Osteocyte (in vitro differentiated cells): ENCODE measurements at places on chromosomes 13 and 19. TPM values are rescaled to one million over a fixed set of nuclear protein-coding genes. Genes with fewer than 3 reads are reported as not detected.

DNA sequence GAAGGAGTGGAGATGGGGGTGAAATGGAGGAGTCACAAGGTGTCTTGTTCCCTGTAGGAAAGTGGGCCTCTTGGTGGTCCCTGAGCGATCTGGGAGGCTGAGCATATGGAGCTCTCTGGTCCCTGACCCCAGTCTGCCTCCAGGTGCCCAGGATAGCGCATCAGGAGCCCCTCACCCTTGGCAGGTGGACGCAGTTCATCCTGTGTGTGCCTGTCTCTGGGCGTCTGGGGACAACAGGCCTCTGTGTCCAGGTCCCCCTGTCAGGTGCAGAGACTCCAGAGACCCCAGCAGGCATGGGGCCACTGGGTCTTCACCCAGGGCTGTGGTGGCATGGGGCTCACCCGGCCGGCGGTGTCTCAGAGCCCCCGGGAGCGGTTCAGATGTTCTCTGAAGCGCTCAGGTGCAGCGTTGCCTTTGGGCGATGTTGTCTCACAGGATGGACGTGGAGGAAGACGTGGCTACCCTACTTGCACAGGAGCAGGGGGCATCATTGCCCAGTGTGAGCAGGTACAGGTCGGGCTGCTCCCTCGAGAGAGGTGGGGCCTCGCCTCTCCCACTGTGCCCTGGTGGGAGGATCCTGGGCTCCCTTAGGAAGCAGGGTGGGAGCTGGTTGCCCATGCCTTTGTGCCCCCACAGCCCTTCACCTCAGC is 58.1 kb upstream of the TPM4 start:
- no peak for DNase-seq

DNA sequence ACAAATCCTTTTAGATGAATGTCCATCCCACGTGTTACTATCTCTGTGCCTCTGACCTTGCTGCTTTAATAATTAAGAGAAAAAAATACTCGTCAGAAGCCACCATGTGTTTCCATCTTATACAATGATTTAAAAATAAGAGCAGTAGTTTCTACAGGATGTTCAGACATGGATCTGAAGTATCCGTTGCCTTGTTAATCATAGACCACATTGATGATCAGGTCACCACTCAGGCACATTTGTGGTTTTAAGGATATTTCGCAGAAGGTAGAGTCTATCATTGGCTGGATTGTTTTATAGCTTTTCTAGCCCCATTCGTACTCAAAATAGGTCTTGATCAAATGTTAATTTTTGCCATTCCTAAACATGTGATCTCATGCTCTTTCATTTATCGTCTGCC is 710.0 kb upstream of the ARGLU1 start:
- no peak for DNase-seq

- DNase-seq, result no peak
Measured at GRCh38 chr19:38649305-38650171, 2.1 kb downstream of the ACTN4 start.

DNA sequence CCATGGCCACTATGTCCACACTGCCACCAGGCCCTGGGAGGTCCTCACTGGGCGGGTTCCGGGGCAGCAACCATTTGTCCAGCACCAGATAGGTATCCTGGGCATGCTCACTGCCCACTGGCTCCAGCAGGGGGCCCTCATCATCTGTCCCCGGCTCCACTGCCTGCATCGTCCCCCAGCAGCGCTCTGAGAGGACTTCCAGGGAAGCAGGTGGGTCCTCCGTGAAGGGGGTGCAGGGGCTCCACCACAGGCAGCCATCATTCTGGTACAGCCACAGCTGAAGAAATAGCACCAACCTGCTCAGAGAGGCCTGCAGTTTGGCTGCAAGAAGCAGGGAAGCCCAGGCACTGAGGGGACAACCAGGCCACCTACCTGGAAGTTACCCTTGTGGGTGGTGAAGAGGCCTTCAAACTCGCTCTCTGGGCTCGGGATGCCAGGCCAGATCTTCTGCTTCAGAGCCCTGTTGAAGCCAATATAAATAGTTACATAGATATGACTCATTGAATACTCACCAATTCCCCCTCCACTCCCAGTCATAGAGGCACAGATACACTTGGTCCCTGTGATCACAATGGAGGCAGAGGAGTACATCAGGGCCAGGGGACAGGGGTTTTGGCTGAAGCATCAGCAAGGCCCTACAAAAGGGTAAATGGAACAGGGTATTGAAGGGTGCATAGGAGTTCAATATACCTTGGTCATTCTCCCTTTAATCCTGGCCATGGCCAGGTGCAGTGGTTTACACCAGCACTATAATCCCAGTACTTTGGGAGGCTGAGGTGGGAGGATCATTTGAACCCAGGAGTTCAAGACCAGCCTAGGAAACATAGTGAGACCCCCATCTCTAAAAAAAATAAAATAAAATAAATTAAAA is 4.1 kb downstream of the SWSAP1 start:
- no peak for DNase-seq

Gene CPB2
- total RNA-seq, result not detected in 2 replicates

Gene FREM2
- 0.30 and 0.37 TPM in 2 replicates for total RNA-seq

Gene CSNK1A1L
- total RNA-seq, result not detected in 2 replicates

DNA sequence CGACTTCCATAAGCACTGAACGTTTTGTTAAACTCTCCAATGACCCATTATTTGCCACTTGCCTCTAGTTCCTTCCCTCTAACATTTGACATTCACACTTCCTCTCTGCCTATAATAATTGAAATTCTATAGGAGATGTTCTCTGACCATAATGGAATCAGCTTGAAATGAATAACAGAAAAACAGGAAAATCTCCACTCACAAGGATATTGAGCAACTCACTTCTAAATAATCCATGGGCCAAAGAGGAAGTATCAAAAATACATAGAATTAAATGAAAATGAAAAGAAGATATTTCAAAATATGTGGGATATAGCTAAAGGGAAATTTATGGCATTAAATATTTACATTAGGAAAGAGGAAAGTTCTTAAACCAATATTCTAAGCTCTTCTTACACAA is 3.4 kb upstream of the FCGBP start:
- DNase-seq, result no peak

DNA sequence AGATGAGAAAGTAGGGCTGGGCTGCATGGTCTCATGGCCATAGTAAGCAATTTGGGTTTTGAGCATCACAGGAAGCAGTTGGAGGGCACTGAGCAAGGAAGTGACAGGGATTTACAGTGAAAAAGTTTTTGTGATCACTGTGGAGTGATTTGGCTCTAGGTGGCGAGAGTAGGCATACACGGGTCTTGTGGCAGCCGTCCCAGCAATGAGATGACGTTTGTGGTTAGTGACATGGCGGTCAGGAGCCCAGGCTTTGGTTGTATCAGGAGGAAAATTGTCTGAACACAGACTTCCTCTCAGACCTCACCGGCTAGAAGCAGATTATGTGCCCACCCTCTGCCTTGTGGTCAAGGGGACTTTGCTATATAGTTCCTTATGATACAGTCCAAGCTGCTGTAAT is 3.3 kb downstream of the ZNF444 start:
- DNase-seq, result no peak

GRCh38 chr13:49214917-49215376 is 5.2 kb upstream of the MLNR start:
- DNase-seq, result no peak

Gene PLIN4
- not detected in 2 replicates for total RNA-seq

Gene VSTM1
- total RNA-seq, result not detected in 2 replicates
